ENCODE measurements at places on chromosomes 1 and 21. TPM values are rescaled to one million over a fixed set of nuclear protein-coding genes. Genes with fewer than 3 reads are reported as not detected.

Gene SLC1A7
- total RNA-seq = 2.4 TPM

Gene SLC9C2
- total RNA-seq = 1.7 TPM

Gene AGMAT
- total RNA-seq = 1.9 TPM

Gene BTG2
- 63.3 TPM for total RNA-seq

All from umbilical cord (tissue), 2 donors.